ENCODE measurements at places on chromosomes 5 and 9.

DNA sequence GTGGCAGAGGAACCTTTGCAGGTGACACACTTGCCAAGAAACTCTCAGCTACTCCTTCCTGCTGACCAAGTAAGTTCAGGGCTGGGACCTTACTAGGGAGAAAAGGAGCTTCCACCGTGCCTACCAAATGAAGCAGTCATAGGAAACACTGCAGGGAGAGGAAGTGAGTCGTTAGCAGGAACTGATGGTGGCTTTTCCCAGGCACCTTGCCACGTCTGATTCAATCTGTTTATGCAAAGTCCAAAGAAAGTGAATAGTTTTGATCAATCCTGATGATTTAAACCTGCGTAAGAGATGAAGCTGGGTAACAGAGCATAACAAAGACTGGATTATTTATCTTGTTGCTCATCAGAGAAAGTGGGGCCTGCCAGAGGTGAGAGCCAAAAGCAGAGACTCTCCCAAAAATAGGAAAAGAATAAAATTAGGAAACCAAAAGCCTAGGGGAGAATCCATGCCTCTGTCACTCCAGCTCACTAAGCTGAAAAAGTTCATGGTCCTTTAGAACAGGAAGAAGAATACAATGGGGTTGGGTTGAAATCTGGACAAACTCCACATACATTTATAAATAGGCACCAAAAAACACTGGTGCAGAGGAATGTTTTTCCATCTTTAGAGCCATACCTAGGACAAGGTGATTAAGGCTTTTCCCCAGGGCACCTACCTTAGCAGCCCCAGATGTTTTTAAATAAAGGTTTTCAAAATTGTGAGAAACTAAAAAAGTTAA lies 9.3 kb upstream of the PFDN1 start:
- DNase-seq = no peak

- DNase-seq = no peak
Measured at GRCh38 chr5:51091816-51092215, 291.4 kb upstream of the ISL1 start.

GRCh38 chr9:100066539-100066938 lies 32.3 kb downstream of the ERP44 start:
- no peak for DNase-seq

GRCh38 chr5:142012186-142012785 lies 541 bp downstream of the GNPDA1 start:
- no peak for DNase-seq

DNA sequence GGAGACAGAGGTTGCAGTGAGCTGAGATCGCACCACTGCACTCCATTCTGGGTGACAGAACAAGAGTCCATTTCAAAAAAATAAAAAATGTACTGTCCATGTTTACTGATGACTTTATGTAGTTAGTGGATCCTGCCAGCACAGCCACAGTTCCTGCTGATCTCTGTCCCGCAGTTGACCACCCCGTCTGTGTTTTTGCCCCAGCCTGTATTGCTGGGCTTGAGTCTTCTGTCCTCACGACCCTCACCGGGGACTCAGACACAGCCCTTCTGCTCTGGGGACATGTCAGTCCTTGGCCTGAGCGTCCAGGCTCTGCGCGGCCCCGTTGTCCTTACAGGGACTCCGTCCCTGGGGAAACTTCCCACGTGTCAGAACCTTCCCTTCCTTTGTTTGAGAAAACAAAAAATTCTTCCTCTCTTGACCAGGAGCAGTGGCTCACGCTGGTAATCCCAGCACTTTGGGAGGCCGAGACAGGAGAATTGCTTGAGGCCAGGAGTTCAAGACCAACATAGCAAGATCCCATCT lies 14.5 kb downstream of the SURF6 start:
- no peak for DNase-seq

- no peak for DNase-seq
Measured at GRCh38 chr5:29382780-29383179, 1810.7 kb upstream of the CDH6 start.

GRCh38 chr5:637581-638450 lies 25.7 kb downstream of the CEP72 start:
- no peak for DNase-seq

- no peak for DNase-seq
Measured at GRCh38 chr5:40813698-40814281, 15.6 kb upstream of the PRKAA1 start.

DNA sequence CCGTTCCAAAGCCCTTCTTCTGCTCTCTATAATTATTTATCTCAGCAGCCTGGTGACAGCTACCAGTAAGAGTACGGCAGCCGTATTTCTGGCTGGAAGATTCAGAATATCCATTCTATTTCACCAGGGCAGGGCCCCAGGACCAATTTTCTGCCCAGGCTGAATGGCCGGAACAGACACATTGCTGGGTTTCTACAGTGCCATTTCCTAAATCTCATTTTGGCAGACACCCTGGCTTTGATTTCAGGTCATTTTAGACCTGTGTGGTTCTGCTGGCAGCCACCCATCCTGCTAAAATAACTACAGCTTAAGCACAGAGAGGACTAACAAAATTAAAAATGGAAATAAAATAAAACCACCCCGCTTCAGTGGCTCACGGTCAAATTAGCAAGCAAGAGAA lies 95.0 kb downstream of the CRB2 start:
- DNase-seq = no peak

DNA sequence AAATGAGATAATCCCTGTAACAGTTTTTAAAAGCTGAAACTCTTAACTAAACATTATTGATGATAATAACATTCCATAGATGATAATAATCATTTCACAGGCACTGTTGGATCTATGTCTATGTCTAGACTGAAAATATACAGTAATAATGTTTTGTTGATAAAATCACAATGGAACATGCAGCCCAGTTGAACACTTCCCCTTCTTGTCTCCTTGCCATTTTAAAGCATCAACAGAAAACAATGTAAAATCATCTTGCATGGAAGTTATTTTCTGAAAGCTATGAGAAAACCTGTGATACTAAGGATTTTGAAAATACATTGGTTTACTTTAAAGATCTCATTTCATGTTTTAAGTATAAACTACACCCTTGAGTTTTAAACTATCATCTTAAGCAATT lies 1.9 kb downstream of the GAPT start:
- no peak for DNase-seq

DNA sequence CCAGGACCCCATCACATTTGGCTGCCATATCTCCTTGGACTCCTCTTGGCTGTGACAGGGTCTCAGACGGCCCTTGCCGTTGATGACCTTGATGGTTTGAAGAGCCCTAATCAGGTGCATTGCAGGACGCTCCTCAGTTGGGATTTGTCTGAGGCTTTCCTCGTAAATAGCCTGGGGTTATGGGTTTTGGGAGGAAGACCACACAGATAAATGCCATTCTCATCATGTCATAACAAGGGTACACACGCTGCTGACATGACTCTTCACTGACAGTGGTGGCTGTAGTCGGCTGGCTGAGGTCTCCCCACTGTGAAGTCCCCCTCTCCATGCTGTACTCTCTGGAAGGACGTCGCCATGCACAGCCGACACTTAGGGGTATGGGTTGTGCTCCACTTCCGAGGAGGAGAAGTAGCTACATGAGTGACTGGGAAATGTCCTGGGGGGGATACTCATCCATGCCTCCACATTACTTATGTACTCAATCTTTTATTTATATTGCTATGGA lies 42.9 kb upstream of the SPTLC1 start:
- no peak for DNase-seq

DNA sequence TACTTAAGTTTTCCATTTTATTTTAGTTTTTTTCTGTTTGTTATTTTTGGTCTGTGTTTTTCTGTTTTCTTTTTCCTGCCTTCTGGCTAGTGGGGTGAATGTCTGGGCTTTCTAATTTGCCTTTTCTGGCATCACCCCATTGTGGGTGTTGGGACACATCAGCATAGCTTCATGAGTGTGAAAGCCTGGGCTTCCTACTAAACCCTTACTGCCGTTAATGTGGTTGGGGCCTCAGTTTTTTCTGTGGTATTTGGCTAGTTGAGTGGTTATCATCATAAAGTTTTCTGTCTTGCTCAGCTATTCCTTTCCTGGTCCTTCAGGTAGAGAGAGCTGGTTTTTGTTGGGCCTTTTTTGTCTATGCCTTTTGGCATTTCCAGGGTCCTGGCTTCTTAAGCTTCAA lies 21.4 kb downstream of the C5orf47 start:
- no peak for DNase-seq

- DNase-seq = peak; percentile 27
Measured at GRCh38 chr5:19519448-19519847, 468.6 kb downstream of the CDH18 start.

GRCh38 chr5:175003531-175003930 lies 279.1 kb downstream of the MSX2 start:
- no peak for DNase-seq

GRCh38 chr9:137070906-137071275 lies 534 bp upstream of the SAPCD2 start:
- DNase-seq = no peak

DNA sequence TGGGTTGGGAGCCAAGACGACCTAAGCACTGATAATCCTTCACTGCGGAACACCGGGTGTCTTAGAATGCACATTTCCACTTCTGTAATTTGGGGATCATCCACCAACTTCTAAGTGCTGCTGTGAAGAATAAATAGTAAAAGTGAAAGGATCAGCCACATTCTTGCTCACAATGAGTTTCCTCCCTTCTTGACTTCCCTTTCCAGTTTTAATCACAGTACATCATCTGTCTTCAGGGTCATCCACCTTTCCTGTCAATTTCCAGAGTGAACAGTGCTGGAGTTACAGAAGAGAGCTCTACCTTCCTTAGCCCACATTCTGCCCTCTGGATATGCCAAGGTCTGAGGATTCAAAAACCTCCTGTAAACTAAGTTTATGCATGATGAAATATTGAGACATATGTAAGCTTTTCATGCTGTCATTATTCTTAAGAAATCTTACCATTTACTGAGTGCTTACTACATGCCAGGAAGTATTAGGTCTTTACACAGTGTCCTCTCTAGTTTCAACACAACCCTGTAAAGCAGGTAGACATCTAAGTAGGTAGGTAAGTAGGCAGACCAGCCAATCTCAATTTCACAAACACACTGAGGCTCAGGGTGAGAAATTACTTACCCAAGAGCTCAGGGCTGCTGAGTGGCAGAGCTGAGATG lies 105.2 kb downstream of the CDK5RAP2 start:
- DNase-seq = no peak

GRCh38 chr5:155665361-155665760 lies 651.8 kb downstream of the KIF4B start:
- no peak for DNase-seq

DNA sequence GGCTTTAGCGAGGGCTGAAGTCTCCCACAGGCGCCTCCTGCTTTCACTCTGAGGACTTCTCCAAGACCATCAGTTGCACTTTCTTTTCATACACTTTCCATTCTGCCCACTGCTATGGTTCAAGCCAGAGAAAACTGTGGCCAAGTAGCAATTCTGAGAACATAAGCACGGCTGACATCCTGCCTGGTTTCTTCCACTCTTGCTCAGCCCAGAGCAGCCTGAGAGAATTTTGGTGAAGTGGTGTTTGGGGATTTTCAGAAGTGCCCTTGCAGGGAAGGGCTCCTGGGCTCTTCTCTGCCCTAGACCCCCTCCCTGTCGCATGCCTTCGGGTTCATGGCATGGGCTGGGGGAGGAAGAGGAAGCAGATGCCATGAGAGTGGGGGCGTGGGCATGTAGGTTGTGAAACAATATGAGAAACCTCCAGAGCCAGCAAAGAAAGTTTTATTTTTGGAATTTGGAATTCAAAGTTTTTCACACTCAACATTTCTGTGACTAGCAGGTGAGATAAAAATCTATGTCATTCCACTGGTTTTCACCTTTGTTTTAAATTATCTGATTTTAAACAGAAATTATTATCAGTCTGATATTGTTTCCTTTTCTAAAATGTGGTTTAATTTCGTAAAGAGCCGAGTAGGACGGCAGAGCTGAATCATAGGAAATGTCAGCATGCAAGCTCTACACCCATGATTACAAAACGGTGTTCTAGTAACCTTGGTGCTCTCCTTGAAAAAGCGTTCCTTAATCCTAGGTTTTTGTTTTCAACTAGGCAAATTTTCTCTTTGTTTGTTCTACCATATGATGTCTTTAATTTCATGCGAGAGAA lies 27.8 kb upstream of the TNFSF8 start:
- no peak for DNase-seq

DNA sequence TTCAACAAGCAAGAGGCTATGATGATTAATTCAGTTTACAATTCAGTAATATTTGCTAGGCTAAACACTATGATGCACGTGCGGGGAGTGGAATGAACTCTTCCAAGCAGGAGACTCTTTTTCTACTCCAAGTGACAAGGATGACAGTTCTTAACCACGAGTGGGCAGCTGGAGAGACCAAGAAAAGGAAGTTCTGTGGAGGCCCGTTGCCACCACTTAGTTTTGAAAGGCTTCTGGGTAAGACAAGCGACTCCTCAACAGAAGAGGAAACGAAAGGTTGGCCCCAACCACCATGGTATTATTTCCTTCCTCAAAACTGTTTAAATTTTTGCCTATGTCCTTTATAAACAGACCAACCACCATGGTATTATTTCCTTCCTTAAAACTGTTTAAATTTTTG lies 2.8 kb downstream of the DCAF12 start:
- DNase-seq = no peak

DNA sequence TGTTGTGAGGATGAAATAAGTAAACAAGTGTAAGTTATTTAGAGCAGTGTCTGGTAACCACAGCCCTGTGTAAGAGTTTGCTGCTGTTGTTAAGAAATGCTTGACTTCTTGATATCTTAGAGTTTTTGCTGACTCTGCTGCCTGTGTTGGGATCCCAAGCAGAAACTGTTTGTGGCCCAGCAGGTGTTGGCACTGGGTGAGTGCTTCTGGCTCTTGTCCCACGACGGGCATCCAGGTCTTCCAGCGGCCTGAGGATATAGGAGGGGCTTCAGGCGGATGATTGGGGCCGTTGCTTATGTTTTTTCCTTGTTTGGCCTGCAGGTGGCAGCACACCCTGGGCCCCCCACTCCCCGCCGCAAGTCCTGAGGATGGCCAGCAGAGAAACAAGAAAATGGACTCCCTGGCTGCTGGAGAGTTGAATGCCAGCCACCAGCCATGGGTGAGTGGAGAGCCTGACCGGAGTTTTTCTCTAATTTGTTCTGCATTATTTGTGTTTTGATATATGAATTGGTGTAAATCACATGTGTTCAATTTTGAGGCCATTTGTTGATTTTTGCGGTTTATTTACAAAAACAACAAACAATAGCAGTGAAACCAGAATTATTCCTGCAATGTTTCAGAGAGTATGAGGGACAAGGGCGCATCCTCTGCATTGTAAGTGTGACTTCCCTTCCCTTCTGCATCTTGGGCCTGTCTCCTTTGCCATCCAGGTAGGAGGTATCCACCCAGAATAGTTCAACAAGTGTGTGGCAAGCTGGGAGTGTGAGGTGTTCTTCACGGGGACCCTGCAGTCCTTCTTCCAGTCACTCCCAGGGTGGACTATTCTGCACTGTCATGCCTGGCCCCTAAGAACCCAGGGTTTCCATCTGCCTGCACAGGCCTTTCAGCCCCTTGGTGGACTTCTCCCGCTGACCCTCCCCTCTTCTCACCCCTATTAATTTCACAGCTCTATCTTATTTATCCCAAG lies 50.3 kb downstream of the SLC22A5 start:
- DNase-seq = no peak

- DNase-seq = no peak
Measured at GRCh38 chr9:5430912-5431311, 6.8 kb downstream of the PLGRKT start.

DNA sequence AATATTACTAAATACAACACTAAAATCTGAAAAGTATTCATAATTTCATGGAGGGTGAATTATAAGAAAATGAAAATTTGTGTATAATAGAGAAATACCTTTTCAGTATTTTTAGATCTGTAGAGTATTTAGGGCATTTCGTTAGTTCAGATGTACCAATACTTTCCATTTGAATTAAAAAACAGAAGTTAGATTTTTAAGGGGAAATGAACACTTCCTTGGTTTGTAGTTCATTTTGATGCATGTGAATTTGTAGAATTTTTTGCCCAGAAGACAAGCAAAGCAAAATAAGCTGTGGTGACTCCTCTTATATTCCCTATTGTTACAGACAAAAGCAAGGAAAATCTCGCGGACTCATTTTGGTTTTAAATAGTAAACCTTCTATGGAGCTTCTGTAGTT lies 209.0 kb upstream of the RPS23 start:
- no peak for DNase-seq
